Brain microvascular endothelial cell (primary cell): ENCODE measurements at places on chromosomes 3 and 15.

GRCh38 chr15:63473999-63474809 is 30.2 kb upstream of the USP3 start:
- peak; percentile 86 for DNase-seq

DNA sequence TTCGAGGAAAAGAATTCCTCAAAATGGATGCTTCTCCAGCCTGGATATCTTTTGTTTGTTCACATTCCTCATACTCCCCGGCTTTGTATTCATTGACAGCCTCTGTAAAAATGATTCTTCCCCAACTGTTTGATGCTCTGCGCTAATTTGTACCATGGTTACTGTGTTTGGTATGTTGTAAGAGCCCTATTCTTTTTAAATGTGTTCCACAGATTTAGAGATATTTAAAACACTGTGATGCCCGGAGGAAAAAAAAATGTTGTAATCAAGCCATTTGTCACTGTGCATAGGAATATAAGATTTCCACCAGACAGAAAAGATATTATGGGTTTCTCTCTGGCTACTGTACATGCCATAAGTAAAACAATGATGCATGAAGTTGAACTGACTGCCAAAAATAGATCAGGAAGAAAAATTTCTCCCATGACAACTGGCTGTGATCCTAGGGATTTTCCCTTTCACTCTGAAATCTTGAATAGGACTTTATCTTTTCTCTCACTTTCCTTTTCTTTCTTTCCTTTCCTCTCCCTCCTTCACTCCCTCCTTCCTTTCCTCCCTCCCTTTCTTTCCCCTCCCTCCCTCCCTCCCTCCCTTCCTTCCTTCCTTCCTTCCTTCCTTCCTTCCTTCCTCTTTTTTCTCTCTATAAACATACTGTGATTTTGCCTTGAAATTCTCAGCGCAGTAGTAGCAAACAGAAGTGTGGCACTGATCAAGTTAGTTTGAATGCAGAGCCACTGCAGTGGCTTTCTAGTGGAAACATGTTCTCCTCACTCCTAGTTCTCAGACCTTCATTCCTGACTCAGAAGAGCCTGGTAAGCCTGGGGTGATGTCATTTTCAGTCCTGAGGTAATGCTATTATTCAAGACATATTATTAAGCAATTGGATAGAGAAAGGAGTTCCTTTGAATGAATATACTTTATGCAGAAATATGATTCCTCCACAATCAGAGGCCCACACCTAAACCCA is 254.9 kb upstream of the TBL1XR1 start:
- peak; percentile 85 for DNase-seq

- DNase-seq: no peak
These were observed 644.1 kb downstream of the RBMS3 start for GRCh38 chr3:29924783-29925561.

- DNase-seq: no peak
These were observed at the start of gene STAB1 for GRCh38 chr3:52494886-52495495. Gene STAB1, plus strand, starts transcription at chr3:52495338. Its CDS starts 76 bp downstream, at chr3:52495414.

DNA sequence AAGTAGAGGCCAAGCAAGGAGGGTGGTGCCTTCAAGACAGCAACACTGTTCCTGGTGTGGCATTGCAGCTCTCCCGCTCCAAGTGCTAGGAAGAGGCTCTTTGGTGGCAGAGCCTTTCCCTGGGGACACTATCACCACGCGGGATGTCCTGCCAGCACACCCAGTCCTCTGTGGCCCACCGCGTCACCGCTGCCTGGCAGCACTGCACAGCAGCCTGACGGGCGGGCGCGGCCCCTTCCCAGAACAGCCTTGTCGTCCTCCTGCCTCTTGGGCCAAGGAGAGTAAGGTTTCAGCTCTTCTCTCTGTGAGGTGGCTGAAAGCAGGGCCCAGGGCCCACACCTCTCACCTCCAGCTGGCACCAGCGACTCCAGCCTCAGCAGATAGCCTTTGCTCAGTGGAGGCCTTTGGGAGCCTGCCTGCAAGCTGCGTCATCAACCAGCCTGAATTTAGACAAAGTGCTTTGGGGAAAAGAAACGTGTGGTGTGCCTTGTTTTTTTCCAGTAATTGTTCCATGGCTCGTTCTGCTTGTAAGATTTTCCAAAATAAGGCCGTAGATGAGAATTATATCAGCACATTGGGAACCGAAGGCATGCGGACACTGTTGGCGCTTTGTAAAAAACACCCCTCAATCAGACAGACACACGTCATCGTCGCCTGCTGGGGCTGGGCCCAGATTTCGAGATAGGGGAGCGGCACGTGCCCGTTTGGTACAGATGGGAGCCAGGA is 65.0 kb downstream of the AAGAB start:
- peak; percentile 0 for DNase-seq

GRCh38 chr3:36446276-36446675 is 66.0 kb downstream of the STAC start:
- peak; percentile 22 for DNase-seq

DNA sequence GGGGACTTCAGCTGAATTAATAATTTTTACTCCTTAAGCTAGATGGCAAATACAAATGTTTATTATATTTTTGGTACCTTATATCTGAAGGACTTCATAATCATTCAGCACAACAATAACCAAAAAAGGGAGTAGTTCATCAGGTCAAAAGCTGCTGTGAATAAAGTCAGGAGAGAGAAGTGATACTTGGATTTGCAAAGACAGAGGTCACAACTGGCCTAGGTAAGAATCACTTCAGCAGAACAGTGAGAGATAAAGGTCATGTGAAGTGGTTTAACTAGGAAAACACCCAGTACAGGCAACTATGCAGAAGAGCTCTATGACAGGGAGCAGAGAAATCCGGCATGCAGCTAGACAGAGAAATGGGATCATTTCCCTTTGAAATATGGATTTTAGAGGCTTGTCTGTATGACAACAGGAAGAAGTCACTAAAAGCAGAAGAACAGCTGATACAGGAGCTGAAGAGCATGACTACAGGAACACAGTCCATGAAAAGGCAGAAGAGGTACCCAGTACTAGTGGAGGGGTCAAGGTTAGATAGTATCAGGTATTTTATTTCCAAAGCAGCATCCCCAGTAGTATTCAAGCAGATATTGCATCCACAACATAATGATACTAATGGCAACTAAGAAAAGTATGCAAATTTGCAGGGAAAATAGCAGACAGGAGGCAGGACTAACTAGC is 25.7 kb downstream of the ZMAT3 start:
- DNase-seq: no peak

DNA sequence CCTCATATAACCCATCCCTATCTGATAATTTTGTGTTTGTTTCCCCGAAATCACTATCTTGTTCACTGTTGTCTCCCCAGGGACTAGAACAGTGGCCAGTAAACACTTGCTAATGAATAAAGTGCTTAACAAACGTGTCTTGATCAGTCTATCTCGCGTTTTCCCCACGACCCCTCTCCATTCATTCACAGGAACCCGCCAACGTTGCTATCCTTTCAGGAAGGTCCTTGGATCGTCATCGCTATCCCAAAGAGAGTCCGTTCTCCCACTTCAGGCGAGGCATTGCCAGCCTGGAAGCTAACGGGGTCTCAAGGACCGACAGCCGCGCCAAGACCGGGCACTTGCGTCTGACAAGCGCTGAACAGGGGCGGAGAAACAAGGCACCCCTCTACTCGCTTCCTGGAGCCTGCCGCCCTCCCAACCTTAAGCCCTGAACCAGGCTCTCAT is 344 bp downstream of the LINS1 start:
- DNase-seq: no peak

GRCh38 chr3:186869253-186870100 is 27.0 kb downstream of the ADIPOQ start:
- DNase-seq: no peak

GRCh38 chr3:140767566-140767965 is 89.7 kb downstream of the TRIM42 start:
- no peak for DNase-seq

- no peak for DNase-seq
These were observed 12.4 kb downstream of the GYG1 start for GRCh38 chr3:149003653-149004305.

- DNase-seq: peak; percentile 68
These were observed 45.1 kb downstream of the TNIK start for GRCh38 chr3:171415070-171415469.

DNA sequence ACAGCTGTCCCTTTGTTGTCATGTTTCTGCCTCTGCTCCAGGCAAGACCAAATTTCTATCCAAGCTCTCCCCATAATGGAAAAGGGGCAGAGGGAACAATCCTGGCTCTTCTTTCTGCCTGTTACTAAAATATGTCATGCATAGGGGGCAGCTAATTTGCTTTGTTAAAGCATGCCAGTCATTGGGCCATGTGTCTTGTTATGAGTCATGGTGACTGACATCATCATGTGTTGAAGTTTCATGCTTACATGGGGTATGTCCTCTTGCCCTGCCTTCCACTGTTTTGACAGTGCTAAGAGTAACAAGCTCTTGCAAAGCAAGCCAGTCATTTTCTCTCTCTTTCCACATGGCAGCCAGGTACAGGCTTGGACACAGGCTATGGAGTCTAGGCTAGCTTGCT is 268.9 kb downstream of the GABRB3 start:
- no peak for DNase-seq

- DNase-seq: no peak
These were observed 95.6 kb downstream of the RFX7 start for GRCh38 chr15:56148064-56148463.

DNA sequence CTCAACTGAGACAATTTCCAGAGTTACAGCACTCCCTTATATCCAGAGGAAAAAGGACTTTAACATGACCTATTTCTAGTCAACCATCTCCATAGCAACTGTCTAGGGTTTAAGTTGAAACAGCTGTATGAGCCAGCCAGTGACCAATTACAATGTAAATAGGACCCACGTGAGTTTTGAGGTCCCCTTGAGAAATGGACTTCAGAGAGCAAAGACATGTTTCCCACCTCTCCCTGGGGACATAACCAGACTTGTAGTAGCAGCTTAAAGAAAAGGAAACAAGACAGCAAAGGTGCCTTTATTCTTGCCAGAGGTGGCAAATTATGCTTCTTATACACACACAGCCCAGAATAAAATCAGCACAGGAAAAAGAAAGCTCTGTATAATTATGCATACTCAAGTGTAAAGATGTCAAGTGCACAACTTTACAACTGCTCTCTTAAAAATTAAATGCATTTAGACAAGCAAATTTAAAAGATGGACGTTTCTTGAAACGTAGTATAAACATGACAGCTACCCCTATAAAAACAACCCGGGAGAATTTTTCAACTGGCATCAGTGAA is 40.2 kb downstream of the SUMF1 start:
- DNase-seq: peak; percentile 93

DNA sequence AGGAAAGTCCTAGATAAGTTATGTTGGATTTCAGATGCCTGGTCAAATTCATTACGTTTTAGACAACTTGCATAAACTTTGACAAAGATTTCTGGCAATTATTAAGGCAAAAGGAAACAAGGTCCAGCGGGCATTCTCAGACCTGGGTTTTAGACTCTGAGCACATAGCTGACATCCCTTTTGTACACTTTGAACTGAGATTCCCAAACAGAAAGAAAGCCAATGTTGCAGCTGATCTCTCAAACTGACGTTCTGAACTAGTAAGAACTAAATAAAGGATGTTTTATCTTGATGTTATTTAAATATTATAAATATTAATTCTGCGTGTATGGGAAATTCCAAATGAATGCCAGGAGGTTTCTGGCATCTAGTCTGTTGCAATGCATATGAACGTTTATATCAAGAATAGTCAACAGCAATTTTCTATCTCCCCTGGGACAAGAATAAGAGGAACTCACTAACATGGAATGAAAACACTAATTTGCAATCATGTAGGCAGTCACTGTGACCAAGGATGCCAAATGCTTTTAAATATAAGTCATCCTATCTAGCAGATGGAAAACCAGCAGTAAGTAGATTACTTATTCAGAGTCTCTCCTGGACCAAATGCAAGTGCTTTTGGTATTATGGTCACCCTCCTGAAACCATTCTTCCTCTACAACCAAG is 202.1 kb downstream of the GREM1 start:
- DNase-seq: peak; percentile 84

GRCh38 chr15:76310475-76311099 is 682 bp downstream of the ETFA start:
- no peak for DNase-seq

GRCh38 chr3:184639351-184639750 is 72.5 kb downstream of the MAGEF1 start:
- no peak for DNase-seq

- no peak for DNase-seq
These were observed 57.7 kb downstream of the DNAJB8 start for GRCh38 chr3:128408693-128409623.

- no peak for DNase-seq
These were observed 2.6 kb upstream of the CIB2 start for GRCh38 chr15:78133801-78134200.

GRCh38 chr3:189210251-189210770 is 38.5 kb downstream of the TPRG1 start:
- no peak for DNase-seq

- peak; percentile 54 for DNase-seq
These were observed 42.0 kb downstream of the PML start for GRCh38 chr15:74036271-74037170.

- no peak for DNase-seq
These were observed 240.2 kb upstream of the IL12A start for GRCh38 chr3:159748425-159748824.

GRCh38 chr3:37967260-37967881 is 23.2 kb upstream of the VILL start:
- peak; percentile 63 for DNase-seq

GRCh38 chr3:150150633-150151032 is 179.9 kb upstream of the PFN2 start:
- no peak for DNase-seq

DNA sequence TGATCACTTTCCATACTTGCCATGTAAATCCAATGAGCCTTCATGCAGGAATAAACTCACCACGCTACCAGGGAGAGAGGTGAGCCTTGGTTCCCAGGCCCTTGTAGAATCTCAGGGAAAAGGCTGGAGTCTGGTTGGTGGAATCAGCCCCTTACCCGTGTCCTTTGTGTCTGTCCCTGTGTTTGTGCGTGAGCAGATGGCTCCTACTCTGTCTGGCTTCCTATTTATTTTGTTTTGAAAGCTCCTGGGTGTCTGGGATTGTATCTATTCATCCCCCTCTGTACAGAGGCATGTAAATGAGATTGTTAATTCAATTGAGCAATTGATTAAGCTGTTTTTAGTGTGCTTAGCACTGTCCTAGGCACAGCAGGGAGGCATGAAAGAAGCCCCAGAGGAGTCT is 278.1 kb downstream of the THSD4 start:
- DNase-seq: no peak

DNA sequence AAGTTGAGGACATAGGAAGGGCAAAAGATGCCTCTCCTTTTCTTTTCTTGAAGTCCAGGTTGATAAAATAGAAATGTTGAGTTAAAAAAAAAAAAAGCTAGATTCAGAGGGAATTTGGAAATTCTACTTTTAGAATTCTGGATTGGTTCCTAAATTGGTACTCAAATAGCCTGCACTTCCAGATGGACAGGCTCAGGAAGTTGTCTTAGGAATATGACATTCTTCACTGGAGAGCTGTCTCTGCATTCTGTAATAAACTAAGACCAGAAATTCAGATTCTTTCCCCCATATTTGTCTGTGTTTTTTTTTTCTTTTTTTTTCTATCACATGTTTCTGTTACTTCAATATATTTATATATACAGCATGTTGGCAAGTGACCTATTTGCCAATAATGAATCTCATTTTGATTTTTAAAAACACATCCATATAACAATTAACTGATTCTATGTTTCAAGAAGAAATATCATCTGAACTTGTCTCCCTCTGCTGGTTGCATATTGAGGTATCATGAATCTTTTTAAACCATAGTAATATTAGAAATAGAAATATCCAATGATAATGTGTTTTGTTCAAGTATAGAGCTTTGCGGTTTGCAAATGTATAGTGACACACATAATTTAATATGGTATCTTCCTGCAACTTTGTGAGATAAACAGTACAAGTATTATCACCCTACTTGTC is 8.5 kb upstream of the LSAMP start:
- DNase-seq: no peak

GRCh38 chr3:190577225-190577624 is 63.3 kb downstream of the IL1RAP start:
- no peak for DNase-seq

- no peak for DNase-seq
These were observed 45.0 kb upstream of the CD96 start for GRCh38 chr3:111496894-111497559.
